ENCODE measurements at places on chromosomes 12 and 14.

GRCh38 chr12:116302166-116303058 lies 24.9 kb upstream of the MED13L start:
- no peak for DNase-seq

GRCh38 chr12:53234271-53234914 lies 2.4 kb upstream of the RARG start:
- no peak for DNase-seq

GRCh38 chr12:131251336-131252101 lies 297.8 kb downstream of the ADGRD1 start:
- DNase-seq = no peak

DNA sequence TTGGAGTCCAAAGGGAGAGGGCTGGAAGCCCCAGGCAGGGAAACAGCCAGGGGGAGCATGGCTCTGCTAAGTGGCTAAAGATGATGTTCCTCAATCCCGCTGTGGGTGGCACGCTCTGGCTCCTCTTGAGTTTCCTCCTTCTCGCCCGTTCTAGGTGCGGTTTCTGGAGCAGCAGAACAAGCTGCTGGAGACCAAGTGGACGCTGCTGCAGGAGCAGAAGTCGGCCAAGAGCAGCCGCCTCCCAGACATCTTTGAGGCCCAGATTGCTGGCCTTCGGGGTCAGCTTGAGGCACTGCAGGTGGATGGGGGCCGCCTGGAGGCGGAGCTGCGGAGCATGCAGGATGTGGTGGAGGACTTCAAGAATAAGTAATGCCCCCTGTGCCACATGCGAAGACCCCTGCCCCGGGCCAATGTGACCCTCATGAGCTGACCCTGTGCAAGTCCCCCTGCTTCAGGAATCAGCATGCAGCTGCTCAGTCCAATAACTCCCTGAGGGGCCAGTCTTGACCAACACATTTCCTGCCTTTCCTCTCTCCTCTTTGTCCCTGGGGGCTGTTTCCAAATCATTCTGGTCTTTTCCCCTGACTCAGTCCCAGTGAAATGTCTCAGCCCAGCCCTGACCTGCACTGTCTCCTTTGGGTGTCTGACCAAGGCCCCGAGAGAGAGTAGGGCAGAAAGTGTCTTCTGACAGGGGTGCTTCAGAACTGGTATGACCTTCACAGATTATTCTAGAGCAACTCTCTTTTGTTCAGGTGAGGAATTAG lies 2.1 kb downstream of the KRT7 start:
- DNase-seq = no peak

DNA sequence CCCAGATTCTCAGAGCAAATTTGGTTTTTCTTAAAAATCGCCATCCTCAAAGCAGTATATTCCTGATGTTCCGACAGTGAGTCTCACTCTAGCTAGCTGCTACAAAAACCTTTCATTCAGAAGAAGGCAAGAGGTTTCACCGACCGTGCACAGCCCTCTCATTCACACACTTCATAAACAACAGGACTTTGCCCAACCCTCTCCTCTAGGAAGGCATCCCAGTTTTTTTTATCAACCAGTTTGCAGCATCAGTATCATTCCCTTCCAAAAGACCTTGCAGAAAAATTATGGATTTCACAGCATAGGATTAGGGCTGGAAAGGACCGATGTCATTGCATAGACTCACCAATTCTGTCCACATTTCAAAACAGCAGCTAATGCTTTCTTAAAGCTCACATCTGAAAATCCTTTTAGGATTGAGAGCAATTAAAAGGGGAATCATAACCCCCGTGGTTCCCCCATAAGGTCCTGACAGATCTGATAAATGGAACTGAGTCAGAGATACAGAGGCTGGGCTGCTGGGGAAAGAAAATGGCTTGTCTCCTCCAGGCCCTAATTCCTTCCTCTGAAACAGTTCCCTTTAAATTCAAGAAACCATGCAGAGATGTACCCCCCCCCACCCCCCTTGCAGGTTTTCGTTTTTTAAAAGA lies 597 bp downstream of the SVOP start:
- no peak for DNase-seq
